ENCODE measurements at places on chromosomes 13 and 19.

GRCh38 chr13:95505986-95506385 is 46.5 kb upstream of the CLDN10 start:
- H3K4me1 ChIP-seq = no peaks in the 10 kb centered on the region
- no peaks in the 10 kb centered on the region for H3K27me3 ChIP-seq
- DNase-seq = no peak
- no peak overlapping the region for H3K4me3 ChIP-seq

DNA sequence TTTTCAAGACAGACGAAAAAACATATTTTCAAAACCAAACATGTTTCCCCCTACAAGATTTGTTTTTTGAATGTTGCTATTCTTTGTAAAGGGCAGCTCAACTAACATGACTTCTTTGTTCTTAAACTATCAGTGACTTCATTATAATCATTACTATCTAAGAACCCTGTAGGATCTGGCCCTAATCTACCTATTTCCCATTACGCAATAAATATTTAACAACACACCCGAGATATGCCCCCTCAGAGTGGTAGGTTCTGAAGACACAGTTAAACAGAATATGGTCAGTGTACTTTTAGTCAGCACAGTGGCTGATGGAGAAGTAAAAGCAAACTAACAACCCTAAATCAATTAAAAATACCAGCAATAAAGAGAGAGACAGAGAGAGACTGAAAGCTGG is 186.9 kb downstream of the DIAPH3 start:
- no peak for DNase-seq
- no peak overlapping the region for H3K27ac ChIP-seq
- H3K4me3 ChIP-seq = no peak overlapping the region
- H3K27me3 ChIP-seq = no peaks in the 10 kb centered on the region

GRCh38 chr19:2050349-2050990 is 574 bp downstream of the MKNK2 start:
- peak overlapping the region; percentile 85 for H3K27ac ChIP-seq
- peak overlapping the region; percentile 92 for H3K4me3 ChIP-seq
- H3K36me3 ChIP-seq = peaks cover 5% of the 10 kb centered on the region
- peaks cover 67% of the 10 kb centered on the region for H3K4me1 ChIP-seq

DNA sequence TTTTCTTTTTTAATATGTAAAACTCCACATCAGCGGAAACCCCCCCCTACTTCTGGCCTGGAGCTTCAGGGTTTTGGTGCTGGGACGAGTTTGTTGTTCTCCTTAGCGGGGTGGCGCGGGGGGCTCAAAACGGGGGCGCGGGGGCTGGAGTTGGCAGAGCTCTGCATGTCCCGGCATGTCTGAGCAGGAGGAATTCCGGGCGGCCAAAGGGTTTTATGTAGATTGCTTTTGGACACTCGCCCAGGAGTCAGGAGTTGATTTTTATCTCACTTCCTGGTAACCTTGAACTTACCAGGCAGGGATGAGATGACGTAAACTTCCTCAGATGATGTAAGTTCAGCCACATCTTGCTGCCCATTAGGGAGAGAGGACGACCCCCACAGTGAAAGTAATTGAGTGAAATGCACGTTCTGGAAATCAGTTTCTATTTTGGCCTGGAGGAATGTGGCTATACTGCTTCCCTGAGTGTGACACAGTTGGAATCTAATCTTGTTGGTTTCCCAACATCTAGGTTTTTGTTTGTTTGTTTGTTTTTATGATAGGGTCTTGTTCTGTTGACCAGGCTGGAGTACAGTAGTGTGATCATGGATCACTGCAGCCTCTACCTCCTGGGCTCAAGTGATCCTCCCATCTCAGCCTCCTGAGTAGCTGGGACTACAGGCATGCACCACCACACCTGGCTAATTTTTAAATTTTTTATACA is 21.0 kb upstream of the GDF15 start:
- no peak overlapping the region for H3K4me3 ChIP-seq
- peaks cover 51% of the 10 kb centered on the region for H3K4me1 ChIP-seq
- no peaks in the 10 kb centered on the region for H3K27me3 ChIP-seq
- peak; percentile 96 for DNase-seq

GRCh38 chr13:71831716-71832115 is 35.3 kb downstream of the DACH1 start:
- H3K36me3 ChIP-seq = no peaks in the 10 kb centered on the region
- H3K4me3 ChIP-seq = no peak overlapping the region
- no peak overlapping the region for H3K27ac ChIP-seq

DNA sequence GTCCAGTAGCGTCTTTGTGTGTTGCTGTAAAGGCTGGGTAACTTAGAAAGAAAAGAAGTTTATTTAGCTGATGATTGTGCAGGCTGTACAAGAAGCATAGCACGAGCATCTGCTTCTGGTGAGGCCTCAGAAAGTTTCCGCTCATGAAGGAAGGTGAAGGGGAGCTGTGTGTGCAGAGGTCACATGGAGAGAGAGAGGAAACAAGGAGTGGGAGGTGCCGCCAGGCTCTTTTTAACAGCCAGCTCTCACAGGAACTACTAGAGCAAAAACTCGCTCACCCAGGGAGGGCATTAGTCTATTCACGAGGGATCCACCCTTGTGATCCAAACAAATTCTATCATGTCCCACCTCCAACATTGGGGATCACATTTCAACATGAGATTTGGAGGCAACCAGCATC is 99.8 kb downstream of the GPR12 start:
- H3K36me3 ChIP-seq = no peaks in the 10 kb centered on the region
- no peak overlapping the region for H3K4me3 ChIP-seq
- peaks cover 36% of the 10 kb centered on the region for H3K27me3 ChIP-seq
- no peak for DNase-seq
- no peaks in the 10 kb centered on the region for H3K4me1 ChIP-seq

- no peaks in the 10 kb centered on the region for H3K27me3 ChIP-seq
- no peak for DNase-seq
- H3K4me1 ChIP-seq = no peaks in the 10 kb centered on the region
- no peaks in the 10 kb centered on the region for H3K36me3 ChIP-seq
- no peak overlapping the region for H3K27ac ChIP-seq
- no peak overlapping the region for H3K4me3 ChIP-seq
Measured at GRCh38 chr13:99392470-99393135, 85.4 kb upstream of the GPR183 start.

- H3K4me1 ChIP-seq = no peaks in the 10 kb centered on the region
- H3K4me3 ChIP-seq = no peak overlapping the region
- no peak overlapping the region for H3K27ac ChIP-seq
- no peaks in the 10 kb centered on the region for H3K36me3 ChIP-seq
- H3K27me3 ChIP-seq = no peaks in the 10 kb centered on the region
Measured at GRCh38 chr13:84265257-84265764, 383.0 kb upstream of the SLITRK1 start.

- no peaks in the 10 kb centered on the region for H3K4me1 ChIP-seq
- H3K27ac ChIP-seq = no peak overlapping the region
- no peak for DNase-seq
- H3K4me3 ChIP-seq = no peak overlapping the region
- H3K27me3 ChIP-seq = no peaks in the 10 kb centered on the region
Measured at GRCh38 chr13:92221916-92222315, 823.5 kb downstream of the GPC5 start.

GRCh38 chr13:46539231-46539630 is 13.7 kb upstream of the LRCH1 start:
- H3K4me3 ChIP-seq = no peak overlapping the region
- H3K36me3 ChIP-seq = no peaks in the 10 kb centered on the region
- no peak overlapping the region for H3K27ac ChIP-seq

- no peaks in the 10 kb centered on the region for H3K4me1 ChIP-seq
- DNase-seq = no peak
- no peaks in the 10 kb centered on the region for H3K36me3 ChIP-seq
- no peak overlapping the region for H3K4me3 ChIP-seq
- H3K27ac ChIP-seq = no peak overlapping the region
Measured at GRCh38 chr19:40128991-40129390, 38.2 kb upstream of the ZNF780A start.

DNA sequence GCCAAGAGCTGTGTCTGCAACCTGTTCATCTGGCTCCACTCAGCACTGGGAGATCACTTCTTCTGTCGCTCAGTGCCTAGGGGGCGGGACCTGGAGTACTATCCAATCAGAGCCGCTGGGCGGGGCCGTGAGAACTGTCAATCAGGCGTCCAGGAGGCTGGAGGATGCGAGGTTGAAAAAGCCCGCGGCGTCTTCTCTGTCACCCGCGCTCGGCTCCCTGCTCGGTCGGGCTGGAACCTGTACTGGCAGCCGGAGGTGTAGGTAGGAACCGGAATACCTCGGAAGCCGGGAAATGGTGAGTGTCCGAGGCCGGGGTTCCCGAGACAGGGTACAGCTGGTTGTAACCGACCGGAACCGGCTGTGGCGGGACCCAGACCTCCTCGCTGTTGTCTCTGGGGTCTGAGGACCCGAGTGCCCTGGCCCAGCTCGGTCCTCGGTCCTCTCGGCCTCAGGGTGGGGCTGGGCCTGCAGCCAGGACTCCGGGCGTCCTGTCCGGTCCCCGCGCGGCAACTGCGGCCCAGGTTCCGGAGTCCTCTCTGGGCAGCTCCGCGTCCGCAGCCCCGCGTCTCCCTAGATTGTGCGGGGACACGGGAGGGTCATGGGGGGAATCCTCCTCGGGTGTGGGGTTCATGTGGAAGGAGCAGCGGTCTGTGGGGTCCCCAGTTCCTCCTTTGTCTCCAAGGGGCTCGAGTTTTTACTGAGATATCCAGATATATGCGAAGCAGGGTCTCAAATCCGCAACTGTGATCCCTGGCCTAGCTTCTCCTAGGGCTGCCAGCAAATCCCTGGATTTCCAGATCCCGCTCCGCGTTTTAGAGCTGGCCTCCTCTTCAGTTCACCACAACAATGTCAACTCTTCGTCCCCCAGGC is 42.6 kb downstream of the ZNF627 start:
- H3K27me3 ChIP-seq = no peaks in the 10 kb centered on the region
- peak overlapping the region; percentile 62 for H3K27ac ChIP-seq
- peaks cover 4% of the 10 kb centered on the region for H3K4me1 ChIP-seq
- DNase-seq = peak; percentile 92

GRCh38 chr13:41056194-41056593 is 5.1 kb upstream of the WBP4 start:
- peaks cover 30% of the 10 kb centered on the region for H3K4me1 ChIP-seq
- no peak overlapping the region for H3K27ac ChIP-seq
- no peaks in the 10 kb centered on the region for H3K27me3 ChIP-seq
- no peak overlapping the region for H3K4me3 ChIP-seq

- no peaks in the 10 kb centered on the region for H3K4me1 ChIP-seq
- H3K27me3 ChIP-seq = no peaks in the 10 kb centered on the region
- DNase-seq = no peak
- no peaks in the 10 kb centered on the region for H3K36me3 ChIP-seq
Measured at GRCh38 chr19:56900573-56901097, 60.1 kb upstream of the PEG3 start.

DNA sequence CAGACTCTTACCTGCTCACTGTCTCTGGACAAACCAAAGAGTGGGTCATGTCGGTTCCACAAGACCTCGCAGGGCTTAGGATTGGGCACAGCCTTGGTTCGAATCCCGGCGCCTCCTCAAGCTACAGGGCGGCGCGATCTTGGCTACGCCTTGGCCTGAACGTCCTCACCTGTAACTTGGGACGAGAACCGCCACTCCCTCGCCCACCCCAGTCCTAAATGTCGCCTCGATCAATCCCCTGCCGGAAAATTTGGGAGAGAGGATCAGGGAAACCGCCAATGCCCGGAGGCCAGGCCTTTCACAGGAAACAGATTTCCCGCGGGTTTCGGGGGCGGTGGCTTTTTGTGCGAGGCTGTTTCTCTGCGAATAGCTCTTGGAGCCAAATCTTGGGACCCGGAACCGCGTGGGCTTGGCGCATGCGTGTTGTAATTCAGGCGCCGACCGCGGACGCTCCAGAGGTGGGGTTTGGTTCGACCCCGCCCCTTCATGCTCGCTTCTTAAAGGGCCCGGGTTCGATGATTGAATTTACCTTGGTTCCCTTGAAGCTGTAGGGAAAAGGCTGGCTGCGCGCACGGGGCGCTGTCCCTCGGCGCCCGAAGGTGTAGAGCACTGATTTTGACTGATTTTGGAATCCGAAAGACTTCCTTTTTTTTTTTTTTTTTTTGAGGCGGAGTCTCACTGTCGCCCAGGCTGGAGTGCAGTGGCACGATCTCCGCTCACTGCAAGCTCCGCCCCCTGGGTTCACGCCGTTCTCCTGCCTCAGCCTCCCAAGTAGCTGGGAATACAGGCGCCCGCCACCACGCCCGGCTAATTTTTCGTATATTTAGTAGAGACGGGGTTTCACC is at the start of gene NR2C2AP:
Gene NR2C2AP, minus strand, starts transcription at position 403 of the 845 bp plus-strand sequence. Its CDS starts 354 bp downstream, at position 49.
- H3K4me1 ChIP-seq = peaks cover 10% of the 10 kb centered on the region
- peak within 1 kb of the TSS; percentile 78 for H3K4me3 ChIP-seq
- peaks cover 6% of the 10 kb centered on the region for H3K36me3 ChIP-seq
- peak within 1 kb of the TSS; percentile 75 for H3K27ac ChIP-seq
- peak; percentile 93 for DNase-seq

DNA sequence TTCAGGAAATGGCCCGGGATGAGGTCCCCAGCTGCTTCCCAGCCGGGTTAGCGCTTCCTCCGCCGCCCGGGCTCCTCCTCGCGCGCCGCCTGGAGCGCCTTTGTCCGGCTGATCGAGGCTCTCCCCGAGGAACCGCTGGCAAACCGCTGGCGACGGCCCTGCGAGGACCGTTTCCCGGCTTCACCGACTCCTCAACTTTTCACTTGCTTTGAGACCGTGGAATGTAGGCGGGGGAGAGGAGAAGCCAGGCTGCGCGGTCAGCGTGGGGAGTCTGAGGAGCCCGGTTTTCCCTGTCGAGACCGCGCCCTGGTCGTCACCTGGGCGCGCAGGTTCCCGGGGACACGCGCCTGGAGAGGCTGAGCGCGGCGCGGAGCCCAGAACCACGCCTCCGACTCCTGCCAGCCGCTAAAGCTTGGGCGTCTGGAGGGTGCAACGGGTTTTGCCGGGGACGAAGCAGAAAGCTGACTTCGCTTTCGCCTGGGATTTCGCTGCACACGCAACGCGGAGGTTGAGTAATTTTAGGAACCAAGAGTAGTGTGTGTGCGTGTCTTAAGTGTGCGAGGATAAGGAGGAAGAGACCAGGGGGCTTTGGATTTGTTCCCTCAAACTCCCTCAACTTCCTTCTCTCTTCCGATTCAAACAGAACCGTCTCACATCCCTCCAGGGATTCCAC is 7.3 kb upstream of the DGKH start:
- peaks cover 6% of the 10 kb centered on the region for H3K4me1 ChIP-seq
- DNase-seq = peak; percentile 38
- H3K27ac ChIP-seq = peak overlapping the region; percentile 57
- no peaks in the 10 kb centered on the region for H3K36me3 ChIP-seq
- no peaks in the 10 kb centered on the region for H3K27me3 ChIP-seq

- no peak overlapping the region for H3K27ac ChIP-seq
- no peaks in the 10 kb centered on the region for H3K4me1 ChIP-seq
- H3K4me3 ChIP-seq = no peak overlapping the region
- peaks cover 26% of the 10 kb centered on the region for H3K36me3 ChIP-seq
- H3K27me3 ChIP-seq = no peaks in the 10 kb centered on the region
Measured at GRCh38 chr13:33838647-33839046, 20.7 kb downstream of the RFC3 start.

- no peak overlapping the region for H3K27ac ChIP-seq
- no peaks in the 10 kb centered on the region for H3K36me3 ChIP-seq
- no peaks in the 10 kb centered on the region for H3K4me1 ChIP-seq
Measured at GRCh38 chr13:107234319-107235073, 666.6 kb upstream of the ARGLU1 start.

Data from HCT116 (cell line).